ENCODE measurements at places on chromosomes 3 and 15.

DNA sequence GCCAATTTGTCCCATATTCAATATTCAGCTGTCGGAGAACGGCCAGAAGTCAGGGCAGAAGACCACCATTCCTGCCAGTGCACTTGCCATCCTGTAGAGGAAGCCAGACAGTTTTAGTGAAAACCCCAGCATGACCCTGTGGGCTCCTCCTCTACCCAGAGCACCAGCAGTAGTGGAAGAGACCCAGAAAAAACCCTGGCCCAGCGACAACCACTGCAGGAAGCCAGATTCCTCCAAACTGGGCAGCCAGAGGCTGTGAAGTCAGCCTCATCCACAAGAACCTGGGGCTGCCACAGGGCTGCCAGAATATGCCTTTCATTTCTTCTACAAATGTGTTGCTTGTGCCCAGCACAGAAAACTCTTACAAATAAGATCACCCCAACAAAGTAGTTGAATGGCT, 67.3 kb downstream of the HMCES start:
- DNase-seq: no peak

- no peak for DNase-seq
Observed at GRCh38 chr15:65752151-65752700, 39.9 kb downstream of the DENND4A start.

- DNase-seq: no peak
Observed at GRCh38 chr3:45773714-45774449, 22.5 kb downstream of the SLC6A20 start.

DNA sequence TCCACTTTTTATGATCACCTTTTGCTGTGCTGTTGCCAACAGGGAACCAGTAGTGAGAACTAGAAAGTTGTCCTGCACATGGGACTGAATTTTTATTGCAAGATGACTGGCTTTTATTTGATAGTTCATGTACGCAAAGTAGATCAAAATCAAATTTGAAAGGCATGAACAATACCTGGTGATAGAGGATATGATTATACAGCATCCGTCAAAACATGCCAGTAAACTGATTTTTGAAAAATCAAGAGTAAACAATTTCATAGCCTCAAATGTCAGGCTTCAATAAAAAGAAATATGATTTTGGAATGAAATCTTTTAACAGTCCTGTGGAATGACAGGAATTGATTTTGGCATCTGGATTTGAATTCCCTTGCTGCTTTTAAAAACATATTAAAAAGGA, 219.6 kb upstream of the LRRN1 start:
- no peak for DNase-seq

GRCh38 chr3:164200053-164200823, 878.1 kb downstream of the SI start:
- no peak for DNase-seq
